ENCODE measurements at places on chromosomes 1 and 21.

DNA sequence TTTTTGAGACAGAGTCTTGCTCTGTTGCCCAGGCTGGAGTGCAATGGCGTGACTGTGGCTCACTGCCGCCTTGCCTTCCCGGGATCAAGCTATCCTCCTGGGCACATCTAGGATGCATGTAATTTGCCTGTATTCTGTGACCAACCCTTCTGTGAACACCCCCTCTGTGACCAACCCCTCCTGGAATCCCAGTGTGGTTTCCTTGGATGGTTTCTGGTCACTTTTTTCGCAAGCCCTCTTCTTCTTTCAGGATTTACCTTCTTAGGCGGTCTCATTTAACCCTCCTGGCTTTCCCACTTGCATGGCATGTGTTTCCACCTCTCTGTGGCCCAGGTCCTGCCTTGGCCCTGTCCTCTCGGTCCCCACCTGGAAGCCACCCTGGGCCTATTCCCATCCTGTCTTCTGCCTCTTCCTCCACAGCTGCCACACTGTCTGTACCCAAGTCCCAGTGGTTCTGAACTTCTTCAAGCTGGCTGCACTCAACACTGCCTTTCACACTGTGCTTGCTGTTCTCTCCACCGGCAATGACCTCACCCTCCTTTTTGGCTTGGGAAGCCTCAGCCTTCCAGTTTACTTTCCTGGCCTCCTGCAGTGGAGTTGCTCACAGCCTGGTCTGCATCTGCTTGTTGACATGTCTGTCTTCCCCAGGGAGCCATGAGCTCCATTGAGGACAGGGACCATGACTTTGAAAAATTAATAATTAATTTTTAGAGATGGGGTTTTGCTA, 57.0 kb downstream of the DISC1 start:
- DNase-seq: no peak

- DNase-seq: no peak
These were observed 497 bp upstream of the C1orf115 start for GRCh38 chr1:220689666-220690065.

GRCh38 chr1:205656236-205656635, 24.1 kb downstream of the SLC45A3 start:
- no peak for DNase-seq

- no peak for DNase-seq
These were observed 79.5 kb upstream of the CSF3R start for GRCh38 chr1:36562181-36562685.

DNA sequence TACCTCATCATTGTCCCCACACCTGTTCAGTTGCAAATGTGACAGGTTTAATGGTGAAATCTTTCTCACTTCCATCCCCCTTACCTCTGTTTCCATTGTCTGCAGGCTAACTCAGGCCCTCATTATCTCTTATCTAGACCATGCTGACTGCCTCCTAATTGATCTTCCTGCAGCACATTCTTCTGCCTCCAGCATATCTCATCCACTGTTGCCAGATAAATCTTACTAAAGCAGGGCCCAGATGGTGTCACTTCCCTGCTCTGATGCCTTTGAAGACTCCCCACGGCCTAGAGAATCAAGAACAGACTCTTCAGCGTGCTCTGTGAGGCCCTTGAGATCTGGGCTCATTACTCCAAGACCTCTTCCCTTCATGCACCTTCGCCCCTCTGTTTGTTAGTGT, 230.1 kb downstream of the DUSP10 start:
- DNase-seq: peak; percentile 46

DNA sequence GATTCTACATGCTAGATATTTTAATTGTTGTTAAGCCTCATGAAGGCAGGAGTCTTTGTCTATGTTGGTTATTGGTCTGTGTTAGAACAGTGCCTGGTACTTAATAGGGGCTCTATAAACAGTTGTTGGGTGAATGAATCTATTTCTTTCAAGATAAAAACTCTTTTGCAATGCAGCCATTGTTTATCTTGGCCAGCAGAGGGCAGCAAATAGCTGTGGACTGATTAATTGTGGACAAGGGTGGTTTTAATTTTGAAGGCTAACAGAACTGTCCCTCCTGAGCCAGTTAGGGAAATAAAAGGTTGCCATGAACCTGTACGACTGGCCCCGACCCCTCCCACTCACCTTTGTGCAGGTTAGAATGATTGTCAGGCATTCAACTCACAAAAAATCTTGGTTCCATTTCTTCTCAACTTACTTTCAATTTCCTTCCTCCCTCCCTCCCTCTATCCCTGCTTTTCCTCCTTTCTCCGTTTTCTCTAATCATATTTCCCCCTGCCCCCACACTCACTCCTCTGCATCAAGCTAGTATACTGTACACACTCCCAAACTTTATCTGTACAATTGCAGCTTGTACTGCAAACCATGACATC, 66.3 kb upstream of the DIRAS3 start:
- DNase-seq: peak; percentile 75

GRCh38 chr1:10399444-10399941, 629 bp downstream of the PGD start:
- DNase-seq: peak; percentile 71

GRCh38 chr1:12627296-12627695, 9.3 kb upstream of the DHRS3 start:
- peak; percentile 96 for DNase-seq

DNA sequence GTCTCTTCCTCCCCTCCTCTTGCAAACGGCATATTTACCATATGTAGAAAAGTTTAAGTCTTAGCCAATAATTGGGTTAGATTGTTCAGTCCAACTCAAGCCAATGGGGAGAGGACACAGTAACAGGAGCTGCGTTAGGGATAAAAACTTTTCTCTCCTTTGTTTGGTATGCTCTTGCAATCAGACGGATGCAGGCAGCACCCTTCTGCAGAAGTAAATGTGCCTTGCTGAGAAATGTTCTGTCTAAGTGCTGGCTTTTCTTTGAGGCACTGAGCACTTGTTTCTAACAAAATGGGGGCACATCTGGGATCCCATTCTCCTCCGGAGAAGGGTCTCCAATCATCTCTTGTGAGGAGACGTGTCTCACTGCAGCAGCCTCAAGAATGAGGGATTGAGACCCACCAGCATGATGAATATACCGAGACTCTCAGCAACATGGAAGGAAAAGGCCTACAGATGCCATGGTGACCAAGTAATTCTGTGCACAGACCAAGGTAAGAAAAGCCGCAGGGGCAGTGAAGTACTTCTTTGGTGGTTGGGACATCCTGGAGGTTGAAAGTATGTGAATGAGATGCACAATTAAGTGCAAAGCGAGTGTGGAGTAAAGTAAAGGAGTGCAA, 20.7 kb upstream of the GNG4 start:
- peak; percentile 16 for DNase-seq

GRCh38 chr1:210332233-210332632, 3.5 kb downstream of the HHAT start:
- DNase-seq: no peak

- DNase-seq: no peak
These were observed 32.3 kb downstream of the LRRC8B start for GRCh38 chr1:89556726-89557444.

DNA sequence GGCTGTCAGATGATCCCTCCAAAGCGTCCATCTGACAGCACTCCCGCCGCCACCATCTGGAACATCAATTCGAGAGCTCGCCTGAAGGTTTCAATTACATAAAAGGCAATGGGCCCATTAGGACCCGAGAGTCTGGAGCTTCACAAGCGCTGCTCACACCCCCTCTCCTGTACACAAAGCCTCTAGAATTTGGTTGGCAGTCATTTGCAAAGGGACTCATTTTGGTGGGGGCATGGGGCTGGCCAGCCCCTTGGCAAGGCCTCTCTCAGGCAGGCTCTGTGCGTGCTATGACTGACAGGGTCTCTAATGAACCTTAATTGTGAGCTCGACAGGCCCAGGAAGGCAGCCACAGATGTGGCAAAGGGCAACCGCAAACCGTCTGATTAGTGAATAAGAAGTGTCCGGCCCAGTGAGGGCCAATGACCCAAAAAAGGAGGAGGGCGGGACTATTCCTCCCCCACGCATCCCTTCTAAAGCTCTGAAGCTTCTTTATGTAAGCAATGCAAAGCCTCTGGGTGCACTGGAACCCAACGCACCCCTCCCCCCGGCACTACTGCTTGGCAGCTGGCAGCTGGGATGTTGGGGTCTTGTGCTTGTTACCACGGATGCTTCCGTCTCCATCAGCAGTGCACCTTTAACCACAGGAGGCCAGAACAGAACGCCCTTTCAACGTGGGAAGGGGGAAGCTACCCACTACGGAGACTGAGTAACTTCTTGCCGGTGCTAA, 79.4 kb downstream of the CAPZB start:
- peak; percentile 92 for DNase-seq

- no peak for DNase-seq
These were observed 54.9 kb upstream of the FMOD start for GRCh38 chr1:203405703-203406438.

DNA sequence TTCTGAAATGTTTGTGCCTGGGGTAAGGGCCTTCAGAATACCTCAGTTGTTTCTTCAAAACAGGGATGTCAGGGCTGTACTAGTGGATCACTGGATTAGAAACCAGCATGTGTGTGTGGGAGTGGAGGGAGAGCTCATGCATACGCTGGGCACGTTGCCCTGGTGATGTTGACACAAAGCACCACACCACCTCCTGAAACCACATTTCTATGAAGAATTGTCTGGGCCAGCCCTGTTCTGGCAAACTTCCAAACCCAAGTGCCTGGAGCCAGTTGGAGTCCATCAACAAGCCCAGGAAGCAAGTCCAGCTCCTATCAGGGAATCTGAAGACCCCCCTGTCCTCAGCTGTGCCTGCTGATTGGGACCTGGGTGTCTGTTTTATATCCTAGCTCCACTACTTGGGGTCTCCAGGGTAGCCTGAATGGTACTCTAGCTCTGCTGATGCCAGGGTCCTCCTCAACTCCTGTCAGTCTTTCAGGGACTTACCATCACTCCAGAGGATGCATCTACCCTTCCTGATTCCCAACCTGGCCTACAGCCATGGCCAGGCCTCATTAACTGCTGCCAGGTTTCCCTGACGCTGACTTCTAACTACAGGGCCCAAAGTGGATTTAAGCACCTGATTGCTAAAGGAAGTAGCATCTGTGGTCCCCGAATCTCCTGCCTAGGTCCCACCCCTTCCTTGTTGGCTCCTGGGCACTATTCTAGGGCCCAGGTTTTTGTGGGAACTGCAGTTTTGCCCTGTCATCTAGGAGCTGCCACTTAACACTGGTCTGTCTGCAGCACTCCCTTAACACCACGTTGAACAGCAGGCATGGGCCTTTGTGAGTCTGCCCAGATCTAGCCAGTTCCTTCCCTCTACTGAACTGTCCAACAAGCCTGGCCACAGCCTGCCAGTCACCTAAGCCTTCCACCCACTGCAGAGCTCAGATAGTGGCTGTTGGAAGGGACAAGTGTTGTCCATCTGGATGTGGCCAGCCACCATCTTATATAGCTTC, 45.5 kb downstream of the LPAR3 start:
- no peak for DNase-seq

GRCh38 chr1:170594066-170594626, 62.2 kb downstream of the GORAB start:
- DNase-seq: peak; percentile 23

- no peak for DNase-seq
These were observed 132.9 kb upstream of the POU3F1 start for GRCh38 chr1:38179483-38179882.

Measured in NCI-H82 (cell line).